ENCODE measurements at places on chromosomes 5 and 9.

- DNase-seq: no peak
These were observed 89.9 kb upstream of the PTCH1 start for GRCh38 chr9:95606489-95607350.

GRCh38 chr5:28512648-28513047 lies 1474.3 kb upstream of the CDH9 start:
- DNase-seq: no peak

- DNase-seq: no peak
These were observed 10.3 kb downstream of the SLC28A3 start for GRCh38 chr9:84330246-84330645.

GRCh38 chr5:61582887-61583286 lies 250.8 kb downstream of the ZSWIM6 start:
- DNase-seq: no peak

GRCh38 chr9:134374301-134375010 lies 48.2 kb downstream of the RXRA start:
- no peak for DNase-seq

- DNase-seq: no peak
These were observed 9.0 kb downstream of the LPAR1 start for GRCh38 chr9:111029260-111029659.

- DNase-seq: no peak
These were observed 150.8 kb downstream of the EFNA5 start for GRCh38 chr5:107519900-107520354.
